Stimulated activated CD4-positive, alpha-beta T cell treated with anti-CD3 and anti-CD28 coated beads, Interleukin-1b, Interleukin-23, amount 100 ng/mL, for 1 hour (primary cell): ENCODE measurements at places on chromosomes 13 and 19.

- no peak for DNase-seq
Observed at GRCh38 chr13:39297664-39298171, 259.5 kb downstream of the NHLRC3 start.

- no peak for DNase-seq
Observed at GRCh38 chr13:29681864-29682263, 86.4 kb upstream of the SLC7A1 start.

DNA sequence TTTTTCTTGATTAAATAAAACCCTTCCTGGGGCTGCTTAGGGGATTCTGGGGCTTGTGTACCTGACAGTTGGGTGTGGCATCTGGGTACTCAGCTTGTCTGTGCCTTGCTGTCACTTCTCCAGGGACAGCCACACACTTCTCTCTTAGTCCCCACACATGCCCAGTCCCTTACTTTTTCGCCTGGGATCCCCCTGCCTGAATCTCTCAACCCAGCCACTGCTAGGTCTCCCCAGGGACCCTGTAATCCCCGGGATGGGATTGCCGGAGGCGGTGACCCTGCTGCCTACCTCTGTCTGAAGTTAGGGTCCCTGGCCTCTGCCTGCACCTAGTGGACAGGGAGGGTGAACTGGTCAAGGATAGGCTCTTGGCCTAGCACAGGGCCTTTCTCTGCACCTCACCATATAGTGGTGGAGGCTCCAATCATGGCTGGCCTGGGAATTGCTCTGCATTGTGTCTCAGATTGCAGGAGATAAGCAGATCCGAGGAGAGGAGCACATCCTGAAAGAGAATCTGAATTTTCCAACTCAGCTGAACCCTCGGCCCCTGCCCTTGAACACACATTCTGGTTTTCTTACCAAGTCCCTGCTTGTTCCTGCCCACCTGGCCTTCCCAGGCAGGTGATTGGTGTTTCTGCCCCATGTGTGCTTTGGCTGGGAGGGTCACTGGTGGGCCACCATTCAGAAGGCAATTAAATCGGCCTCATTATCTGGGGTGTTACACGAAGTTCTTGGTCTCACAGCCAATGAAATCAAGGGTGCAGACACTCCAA is 8.7 kb upstream of the ZNF492 start:
- no peak for DNase-seq

- no peak for DNase-seq
Observed at GRCh38 chr19:43798546-43799409, 3.5 kb downstream of the LYPD5 start.

DNA sequence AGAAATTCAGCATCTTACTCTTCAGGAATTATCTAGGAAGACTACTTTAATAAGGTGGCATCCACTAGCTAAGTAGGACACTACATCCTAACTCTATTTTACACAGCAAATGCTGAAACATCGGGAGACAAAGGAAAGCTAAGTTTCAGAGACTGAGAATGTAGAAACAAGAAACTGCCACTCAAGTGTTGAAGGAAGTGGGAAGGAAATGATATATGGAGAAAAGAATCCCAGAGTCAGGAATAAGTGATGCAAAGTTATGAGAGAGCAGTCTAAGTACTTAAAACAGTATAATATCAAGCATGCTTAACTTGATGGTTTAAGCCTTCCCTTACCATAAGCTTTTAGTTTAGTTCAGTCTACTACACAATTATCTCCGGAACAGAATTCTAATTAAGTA is 52.4 kb downstream of the RBM26 start:
- DNase-seq = no peak

DNA sequence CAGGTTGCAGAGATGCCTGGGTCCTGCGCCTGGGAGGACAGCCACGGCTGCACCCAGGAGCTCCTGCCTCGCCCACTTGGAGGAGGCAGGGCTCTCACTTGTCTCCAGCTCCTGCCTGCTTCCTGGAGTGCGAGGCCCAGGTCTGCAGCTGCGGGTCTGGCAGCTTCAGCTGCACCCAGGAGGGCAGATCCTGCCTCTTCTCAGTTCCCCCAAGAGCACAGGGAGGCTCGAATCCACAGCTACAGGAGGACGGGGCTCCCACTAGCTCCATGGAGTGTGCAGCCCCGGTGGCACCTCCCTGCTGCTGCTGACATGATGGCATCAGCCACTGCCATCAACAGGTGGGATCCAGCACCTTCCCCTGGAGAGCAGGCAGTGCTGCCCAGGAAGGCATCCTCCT is 4.5 kb downstream of the ZNF554 start:
- DNase-seq = no peak

GRCh38 chr19:42276821-42277220 is 7.8 kb downstream of the CIC start:
- no peak for DNase-seq

DNA sequence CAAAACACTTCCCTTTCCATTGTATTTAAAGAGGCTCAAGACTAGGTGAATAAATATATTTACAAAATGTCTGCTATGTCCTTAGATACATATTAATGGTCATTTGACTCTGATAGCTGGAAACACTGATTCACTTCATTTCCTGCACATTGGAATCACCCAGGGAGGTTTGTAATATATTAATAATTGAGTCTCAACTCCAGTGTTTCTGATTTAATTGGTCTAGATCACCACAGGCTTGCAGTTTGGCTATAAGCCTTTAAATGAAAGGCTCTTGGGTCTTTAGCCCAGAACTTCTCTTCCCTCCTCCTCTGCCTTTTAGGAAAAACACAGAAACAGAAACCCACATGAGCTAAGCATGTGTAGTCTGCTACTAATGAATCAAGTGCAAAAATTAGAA is 378.0 kb downstream of the TBC1D4 start:
- DNase-seq = no peak

GRCh38 chr19:38742296-38742695 is 2.0 kb downstream of the CAPN12 start:
- no peak for DNase-seq

DNA sequence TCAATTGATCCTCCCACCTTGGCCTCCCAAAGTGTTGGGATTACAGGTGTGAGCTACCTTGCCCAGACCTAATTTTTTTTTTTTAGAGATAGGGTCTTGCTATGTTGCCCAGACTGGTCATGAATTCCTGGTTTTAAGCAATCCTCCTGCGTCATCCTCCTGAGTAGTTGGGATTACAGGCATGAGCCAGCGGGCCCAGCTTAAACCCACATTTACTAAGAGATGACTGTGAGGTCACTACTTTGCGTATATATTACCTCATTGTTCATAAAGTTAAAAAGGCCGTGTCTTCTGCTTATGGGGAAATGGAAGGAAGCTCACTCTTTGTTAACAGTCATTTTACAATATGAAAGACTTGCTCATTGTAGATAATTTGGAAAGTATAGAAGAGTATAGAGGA is 39.6 kb upstream of the C1QTNF9 start:
- no peak for DNase-seq

DNA sequence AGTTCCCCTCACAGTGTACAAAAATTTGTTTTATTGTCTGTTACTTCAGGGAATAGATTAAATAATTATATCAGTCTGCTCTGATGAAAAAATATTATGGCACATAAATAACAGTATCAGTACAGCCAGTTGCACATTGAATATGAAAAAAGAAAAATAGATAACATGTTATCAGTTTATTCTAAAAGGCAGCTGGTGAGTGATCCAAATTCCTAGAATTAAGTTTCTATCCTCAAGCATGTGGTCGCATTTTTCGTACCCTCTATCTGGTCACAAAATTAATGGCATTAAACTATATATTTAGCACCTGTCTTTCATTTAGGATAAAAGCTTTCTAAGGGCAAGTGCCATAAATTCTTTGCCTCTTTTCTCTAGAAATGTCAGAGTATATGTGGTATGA is 944.8 kb upstream of the PCDH9 start:
- no peak for DNase-seq

DNA sequence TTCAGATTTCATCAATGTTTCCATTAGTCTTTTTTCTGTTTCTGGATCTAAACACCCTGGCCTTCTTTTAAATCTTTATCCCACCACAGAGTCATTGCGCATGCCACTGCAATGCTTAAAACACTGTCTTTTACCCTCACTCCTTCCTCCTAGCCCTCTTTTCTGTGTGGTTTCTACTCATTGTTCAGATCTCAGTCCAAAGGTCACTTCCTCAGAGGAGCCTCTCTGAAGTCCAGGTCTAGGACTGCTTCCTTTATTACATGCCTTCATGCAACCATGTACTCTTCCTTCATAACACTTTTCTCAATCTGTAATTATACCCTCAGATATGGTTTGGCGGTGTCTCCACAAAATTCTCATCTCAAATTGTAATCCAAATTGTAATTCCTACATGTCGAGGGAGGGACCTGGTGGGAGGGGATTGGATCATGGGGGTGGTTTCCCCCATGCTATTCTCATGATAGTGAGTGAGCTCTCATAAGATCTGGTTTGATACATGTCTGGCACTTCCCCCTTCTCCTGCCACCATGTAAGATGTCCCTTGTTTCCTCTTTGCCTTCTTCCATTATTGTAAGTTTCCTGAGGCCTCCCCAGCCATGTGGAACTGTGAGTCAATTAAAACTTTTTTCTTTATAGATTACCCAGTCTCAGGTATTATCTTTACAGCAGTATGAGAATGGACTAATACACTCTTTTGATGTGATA is 808.9 kb downstream of the DIAPH3 start:
- no peak for DNase-seq

DNA sequence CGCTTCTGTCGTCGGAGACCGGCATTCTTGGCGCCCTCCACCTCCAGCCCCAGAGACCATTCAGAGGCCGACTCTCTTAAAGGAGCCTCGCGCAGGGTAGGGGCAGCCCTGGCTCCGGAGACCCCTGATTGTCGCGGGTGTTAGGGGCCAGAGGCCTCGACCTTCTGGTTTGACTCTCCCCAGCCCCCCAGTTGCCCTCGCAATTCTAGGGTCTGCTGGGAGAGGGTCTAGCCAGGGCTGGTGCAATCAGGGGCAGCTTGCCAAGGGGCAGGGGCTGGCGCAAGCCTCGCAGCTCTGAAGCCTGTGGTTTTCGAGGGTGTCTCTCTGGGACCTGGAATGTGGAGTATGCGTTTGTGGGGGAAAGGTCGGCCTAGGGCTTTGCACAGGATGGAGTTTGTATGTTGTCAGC is 1.6 kb upstream of the SLC7A10 start:
- DNase-seq = no peak

DNA sequence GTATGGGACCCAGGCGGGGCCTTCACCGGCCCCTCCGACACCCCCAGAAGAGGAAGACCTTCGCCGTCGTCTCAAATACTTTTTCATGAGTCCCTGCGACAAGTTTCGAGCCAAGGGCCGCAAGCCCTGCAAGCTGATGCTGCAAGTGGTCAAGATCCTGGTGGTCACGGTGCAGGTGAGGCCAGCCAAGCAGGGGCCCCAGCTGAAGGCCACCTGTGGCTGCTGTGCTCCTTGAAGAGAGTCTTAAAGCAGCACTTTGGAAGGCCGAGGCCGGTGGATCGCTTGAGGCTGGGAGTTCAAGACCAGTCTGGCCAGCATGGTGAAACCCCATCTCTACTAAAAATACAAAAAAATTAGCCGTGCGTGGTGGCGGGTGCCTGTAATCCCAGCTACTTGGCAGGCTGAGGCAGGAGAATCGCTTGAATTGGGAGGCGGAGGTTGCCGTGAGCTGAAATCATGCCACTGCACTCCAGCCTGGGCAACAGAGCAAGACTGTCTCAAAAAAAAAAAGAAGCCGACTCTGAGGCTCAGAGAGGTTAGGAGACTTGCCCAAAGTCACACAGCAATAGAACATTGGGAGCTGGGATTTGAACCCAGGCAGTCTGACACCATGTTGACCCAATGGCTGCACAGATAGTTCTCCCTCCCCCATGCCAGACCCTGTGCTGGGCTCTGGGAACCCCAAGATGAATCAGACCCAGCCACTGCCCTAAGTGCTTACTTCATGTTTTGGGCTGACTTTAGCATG is 2.7 kb downstream of the MCOLN1 start:
- no peak for DNase-seq

DNA sequence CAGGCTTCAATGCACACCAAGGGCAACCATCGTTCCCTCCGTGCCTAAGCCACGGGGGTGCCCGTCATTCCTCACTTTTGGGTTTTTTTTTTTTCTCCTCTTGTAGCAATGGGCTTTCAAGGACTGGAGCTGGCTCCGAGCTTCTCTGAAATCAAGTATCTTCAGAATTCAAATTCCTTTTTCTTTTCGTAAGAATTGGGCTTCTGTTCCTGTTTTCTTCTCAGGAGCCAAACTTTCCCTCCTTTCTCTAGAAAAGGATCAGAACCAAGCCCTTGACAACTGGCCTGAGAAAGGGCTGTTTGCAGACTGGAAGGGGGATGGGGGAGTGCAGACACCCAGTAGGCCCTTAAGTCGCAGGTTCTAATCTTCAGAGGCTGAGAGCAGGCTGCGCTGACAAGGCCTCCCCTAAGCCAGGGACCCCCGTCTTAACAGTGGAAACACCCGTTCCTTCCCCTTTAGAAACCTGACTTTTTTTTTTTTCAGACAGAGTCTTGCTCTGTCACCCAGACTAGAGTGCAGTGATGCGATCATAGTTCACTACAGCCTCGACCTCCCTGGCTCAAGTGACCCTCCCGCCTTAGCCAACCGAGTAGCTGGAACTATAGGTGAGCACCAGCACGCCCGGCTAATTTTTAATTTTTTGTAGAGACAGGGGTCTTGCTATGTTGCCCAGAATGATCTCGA is 51.6 kb downstream of the RFX2 start:
- DNase-seq = no peak

- no peak for DNase-seq
Observed at GRCh38 chr13:22062478-22063205, 391.8 kb downstream of the FGF9 start.

- DNase-seq = no peak
Observed at GRCh38 chr19:1291761-1292418, 6.2 kb downstream of the EFNA2 start.

DNA sequence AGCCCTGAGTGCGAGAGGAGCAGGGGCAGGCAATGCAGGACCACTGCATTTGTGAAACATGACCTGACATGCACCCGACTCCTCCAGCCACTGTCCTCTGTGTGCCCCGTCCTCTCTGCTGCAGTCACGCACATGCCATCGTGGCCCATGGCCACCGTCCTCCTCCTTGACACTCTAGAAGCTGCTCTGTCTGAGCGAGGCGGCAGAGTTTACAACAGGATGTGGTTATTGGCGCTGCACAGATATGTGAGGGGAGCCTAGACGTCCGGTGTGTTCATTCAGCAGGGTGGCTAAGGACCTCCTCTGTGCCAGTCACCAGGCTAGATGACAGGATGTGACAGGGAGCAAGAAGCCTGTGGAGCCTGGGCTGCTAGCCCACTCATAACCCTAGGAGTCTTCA is 277.8 kb downstream of the FOXO1 start:
- peak; percentile 54 for DNase-seq

DNA sequence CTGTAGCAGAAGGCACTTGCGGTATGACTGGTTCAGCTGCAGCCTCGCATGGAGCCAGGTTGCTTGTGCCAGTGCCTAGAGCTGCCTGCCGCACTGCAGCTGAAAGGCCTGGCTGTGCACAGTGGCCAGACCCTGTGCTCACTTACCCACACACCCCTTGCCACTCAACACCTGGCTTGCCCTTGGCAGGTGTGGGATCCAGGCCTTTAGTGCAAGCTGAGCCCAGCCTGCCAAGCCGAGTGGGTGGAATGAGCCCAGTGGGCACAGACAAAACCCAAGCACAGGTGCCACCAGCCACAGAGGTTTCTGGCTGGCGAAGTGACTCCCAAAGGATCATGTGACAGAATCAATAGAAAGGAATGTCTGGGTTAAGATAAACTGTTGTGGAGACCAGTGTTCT is 19.5 kb downstream of the LIG4 start:
- DNase-seq = no peak

- DNase-seq = no peak
Observed at GRCh38 chr13:38767506-38768265, 80.8 kb downstream of the FREM2 start.

GRCh38 chr19:22634450-22634827 is 315 bp downstream of the ZNF492 start:
- no peak for DNase-seq

GRCh38 chr19:31424861-31425620 is 75.8 kb upstream of the TSHZ3 start:
- DNase-seq = no peak
